Foreskin keratinocyte (primary cell): ENCODE measurements at places on chromosomes 3 and 15. TPM values are rescaled to one million over a fixed set of nuclear protein-coding genes. Genes with fewer than 3 reads are reported as not detected.

Gene CNTN4
- total RNA-seq, result not detected in 2 replicates

Gene GOLGA8T
- 0.04 and 0.10 TPM in 2 replicates for total RNA-seq

Gene CCR9
- total RNA-seq, result not detected in 2 replicates

Gene VWA5B2
- not detected in 2 replicates for total RNA-seq
